Upper lobe of right lung (tissue), 1 donor: ENCODE measurements at places on chromosomes 12 and 14.

GRCh38 chr12:30437616-30438015, 258.1 kb downstream of the IPO8 start:
- DNase-seq, result no peak

DNA sequence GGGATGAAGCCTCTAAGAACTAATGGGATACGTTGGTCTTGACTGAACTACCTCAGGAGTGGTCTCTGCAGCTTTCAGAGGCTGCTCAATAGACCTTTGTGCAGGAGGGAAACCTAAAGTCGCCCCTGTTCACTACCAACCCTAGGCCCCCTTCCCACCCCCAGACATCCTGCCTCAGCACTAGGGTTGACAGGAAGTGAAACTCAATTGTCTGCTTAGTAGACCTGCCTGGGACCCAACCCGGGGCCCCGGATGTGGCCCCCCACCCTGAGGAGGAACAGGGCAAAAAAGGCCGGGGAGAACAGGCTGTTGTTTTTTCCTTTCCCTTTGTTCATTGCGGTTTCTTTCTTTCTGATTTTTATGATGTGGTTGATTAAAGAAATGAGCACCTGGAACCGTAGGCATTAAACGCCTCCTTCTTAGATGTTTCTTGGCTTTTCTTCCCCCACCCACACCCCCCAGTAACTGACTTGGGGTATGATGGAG, 1.6 kb upstream of the DGKA start:
- DNase-seq, result no peak

- DNase-seq, result no peak
Measured at GRCh38 chr12:47267571-47267970, 187.8 kb upstream of the AMIGO2 start.

- no peak for DNase-seq
Measured at GRCh38 chr14:49193332-49194065, 392.7 kb downstream of the RPS29 start.

DNA sequence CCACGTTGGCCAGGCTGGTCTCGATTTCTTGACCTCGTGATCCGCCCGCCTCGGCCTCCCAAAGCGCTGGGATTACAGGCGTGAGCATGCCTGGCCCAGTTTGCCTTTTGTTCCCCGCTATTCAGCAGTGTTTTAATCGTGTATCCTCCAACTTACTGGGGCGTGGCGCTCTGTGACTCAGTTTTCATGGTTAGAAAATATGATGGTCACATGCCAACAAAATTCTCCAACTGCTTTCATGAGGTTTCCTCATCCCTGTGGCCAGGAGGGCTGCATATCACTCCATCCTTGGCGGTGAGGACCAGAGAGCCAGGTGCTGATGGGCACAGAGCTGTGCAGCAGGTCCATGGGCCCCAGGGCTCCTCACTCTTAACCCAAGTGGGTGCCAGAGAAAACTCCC, 33.0 kb upstream of the PRMT8 start:
- no peak for DNase-seq

DNA sequence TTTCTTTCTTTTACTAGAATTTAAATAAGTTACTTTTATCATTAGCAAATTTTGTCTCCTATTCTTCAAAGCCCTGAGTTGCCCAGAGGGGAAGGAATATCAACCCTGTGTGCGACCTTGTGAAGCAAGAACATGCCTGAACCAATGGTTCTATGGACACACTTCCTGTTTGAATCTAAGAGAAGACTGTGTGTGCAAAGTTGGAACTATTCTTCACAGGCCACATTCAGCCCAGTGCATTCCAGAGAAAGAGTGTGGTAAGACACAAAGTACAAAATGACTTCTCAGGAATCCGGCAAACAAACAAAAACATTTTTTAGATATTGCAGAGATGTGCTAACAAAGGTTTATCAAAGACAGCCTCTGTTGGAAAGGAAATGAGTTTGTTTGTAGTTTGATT, 90.8 kb upstream of the PTPRQ start:
- no peak for DNase-seq

DNA sequence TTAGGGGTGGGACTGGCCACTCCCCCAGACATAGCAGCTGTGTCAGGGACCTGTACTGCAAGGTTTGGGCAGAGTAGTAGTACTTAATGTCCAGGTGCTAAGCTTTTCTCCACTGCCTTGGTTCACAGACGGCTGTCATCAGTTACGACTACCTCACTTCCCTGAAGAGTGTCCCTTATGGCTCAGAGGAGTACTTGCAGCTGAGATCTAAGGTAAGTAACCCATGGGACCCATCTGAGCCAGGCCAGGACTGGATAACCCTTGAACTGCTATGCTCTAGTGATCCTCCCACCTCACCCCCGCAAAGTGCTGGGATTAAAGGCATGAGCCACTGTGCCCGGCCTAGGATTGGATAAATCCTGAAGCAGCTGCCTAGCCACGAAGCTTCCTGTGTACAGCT, 22.4 kb downstream of the ADCK1 start:
- DNase-seq, result no peak

- DNase-seq, result peak; percentile 69
Measured at GRCh38 chr14:93903342-93904184, 23.6 kb upstream of the FAM181A start.

- DNase-seq, result no peak
Measured at GRCh38 chr14:91038439-91038838, 22.0 kb downstream of the RPS6KA5 start.

- no peak for DNase-seq
Measured at GRCh38 chr14:24852312-24853060, 197.5 kb downstream of the STXBP6 start.

DNA sequence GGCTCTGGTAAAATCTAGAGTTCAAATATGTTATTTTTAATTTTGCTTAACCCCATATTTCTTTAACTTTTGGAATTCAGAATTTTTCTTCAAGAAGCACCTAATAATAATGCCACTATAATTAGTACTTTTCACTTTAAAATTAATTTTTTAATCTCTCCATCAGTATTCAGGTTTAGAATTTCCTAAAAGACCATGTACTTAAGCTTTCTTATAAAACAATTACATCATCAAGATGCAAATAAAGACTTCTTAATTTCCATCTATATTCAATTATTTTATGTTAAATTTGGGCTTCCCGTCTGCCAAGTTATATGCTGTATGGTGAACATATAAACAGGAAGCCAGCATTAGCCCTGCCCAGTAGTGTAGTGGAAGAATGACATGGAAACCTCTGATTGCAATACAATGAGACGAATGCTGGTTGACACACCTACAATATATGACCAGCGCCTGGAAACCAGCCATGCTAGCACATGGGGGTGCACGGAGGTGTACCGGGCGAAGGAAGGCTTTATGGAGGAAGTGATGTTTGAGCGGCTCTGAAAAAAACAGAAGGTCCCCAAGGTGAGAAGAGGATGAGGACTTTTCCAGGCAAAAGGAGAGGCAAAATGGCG, 82.2 kb downstream of the LLPH start:
- DNase-seq, result no peak

DNA sequence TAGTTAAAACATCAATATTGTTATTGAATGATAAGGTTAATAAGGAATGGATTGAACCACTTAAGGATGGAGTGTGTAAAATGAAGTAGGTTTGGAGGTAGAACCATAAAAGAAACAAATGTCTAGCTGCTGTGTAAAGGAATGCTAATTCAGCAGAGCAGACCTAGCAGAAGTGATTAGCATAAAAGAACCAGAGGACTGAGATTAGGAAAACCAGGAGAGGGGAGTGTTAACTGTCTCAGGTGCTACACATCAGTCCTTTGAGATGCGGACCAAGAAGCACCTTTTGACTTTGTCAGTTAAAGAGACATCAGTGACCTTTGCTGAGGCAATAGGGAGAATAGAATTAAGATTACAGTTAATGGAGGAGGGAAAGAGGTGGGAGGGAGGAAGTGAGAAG, 84.5 kb downstream of the PLEKHA5 start:
- DNase-seq, result no peak

DNA sequence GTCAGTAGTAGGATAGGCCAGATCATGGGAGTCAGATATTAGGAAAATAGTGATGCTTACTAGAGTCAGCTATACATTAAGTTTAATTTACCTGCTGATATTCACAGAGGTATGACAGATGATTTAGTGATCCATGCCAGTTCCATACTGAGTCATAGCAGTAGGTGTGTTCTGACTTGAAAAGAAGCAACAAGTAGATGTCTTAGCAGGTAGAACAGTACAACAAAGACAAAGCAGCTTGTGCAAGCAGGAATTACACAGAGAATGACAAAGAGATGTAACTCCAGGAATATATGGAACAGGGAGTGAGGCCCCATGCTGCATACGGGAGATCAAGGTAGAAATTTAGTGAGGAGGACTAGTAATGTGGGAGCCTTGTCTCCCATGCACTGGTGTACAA, 556.9 kb downstream of the SLC16A7 start:
- no peak for DNase-seq

GRCh38 chr12:71755146-71755892, 656 bp downstream of the RAB21 start:
- peak; percentile 78 for DNase-seq

DNA sequence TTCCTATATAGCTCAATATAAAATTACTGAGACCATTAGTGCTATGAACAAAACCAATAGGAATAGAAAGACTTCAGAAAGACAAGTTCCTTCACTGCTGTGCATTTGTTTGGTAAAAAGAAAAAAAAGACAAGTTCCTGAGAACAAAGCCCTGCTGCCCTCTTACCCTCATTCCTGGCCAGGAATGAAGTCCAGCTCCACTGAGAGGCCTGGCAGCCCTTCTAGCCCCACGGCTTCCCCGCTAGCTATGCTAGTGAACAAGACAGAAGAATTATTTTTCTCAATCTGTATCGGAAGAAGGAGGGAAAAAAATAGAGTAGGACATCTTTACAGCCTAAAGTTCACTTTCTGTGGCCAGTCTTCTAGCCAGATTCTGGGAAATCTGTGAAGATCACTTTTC, 1.6 kb downstream of the MFAP5 start:
- DNase-seq, result no peak

DNA sequence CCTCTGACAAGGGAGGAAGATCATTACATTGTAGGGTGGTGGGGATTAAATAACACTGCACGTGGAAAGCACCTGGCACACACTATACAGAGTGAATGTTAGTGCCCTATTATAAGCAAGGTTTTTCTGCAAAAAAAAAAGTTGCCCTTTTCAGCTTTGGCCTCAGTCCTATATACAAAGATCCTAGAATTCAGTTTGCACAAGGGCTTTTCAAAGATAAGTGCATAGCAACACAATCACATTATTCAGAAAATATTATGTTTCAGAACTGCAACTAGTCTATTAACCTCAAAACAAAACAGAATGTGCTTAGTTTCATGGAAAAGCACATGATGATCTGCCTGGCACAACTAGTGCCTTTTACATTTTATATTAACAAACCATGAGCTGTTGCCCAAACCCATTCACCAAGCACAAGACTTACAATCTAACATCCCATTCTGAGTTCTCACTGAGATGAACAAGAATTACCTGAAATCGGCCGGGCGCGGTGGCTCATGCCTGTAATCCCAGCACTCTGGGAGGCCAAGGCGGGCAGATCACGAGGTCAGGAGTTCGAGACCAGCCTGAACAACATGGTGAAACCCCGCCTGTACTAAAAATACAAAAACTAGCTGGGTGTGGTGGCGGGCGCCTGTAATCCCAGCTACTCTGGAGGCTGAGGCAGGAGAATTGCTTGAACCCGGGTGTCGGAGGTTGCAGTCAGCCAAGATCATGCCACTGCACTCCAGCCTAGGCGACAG, 1.8 kb downstream of the TM7SF3 start:
- peak; percentile 63 for DNase-seq

DNA sequence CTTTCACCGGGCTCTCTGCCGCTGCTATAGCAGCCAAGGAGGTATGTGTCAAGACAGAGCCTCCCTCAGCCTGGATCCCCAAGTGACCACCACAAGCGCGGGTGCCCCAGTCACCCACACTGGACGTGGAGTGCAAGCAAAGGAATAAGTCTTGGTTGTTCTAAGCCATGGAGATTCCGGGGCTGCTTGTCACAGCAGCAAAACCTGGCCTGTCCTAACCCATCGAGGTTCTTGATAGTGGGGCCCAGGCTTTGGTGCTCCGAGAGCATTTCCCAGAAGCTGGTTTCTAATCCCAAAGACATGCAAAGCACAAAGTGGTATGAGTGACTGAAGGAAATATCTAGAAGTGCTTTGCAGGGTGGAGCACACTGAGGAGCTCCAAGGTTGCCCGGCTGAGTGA, 51.3 kb downstream of the SCARB1 start:
- DNase-seq, result no peak

DNA sequence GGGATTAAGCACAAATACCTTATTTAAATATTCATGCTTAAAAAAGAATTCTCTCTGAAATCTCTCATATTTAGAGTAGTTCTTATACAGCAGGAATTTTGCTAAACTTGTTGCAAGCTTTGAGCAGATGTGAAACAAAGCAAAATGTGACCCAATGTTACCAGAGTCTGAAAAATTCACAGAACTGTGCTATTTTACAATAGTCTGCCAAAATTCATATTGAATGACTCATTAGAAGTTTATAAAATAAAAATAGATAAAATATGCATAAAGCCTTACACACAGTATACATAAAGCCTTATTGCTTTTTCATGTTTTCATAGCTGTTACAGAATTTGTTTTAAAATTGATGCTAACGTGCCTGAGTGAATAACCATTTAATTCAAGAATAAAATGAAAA, 17.8 kb upstream of the RHOJ start:
- no peak for DNase-seq

DNA sequence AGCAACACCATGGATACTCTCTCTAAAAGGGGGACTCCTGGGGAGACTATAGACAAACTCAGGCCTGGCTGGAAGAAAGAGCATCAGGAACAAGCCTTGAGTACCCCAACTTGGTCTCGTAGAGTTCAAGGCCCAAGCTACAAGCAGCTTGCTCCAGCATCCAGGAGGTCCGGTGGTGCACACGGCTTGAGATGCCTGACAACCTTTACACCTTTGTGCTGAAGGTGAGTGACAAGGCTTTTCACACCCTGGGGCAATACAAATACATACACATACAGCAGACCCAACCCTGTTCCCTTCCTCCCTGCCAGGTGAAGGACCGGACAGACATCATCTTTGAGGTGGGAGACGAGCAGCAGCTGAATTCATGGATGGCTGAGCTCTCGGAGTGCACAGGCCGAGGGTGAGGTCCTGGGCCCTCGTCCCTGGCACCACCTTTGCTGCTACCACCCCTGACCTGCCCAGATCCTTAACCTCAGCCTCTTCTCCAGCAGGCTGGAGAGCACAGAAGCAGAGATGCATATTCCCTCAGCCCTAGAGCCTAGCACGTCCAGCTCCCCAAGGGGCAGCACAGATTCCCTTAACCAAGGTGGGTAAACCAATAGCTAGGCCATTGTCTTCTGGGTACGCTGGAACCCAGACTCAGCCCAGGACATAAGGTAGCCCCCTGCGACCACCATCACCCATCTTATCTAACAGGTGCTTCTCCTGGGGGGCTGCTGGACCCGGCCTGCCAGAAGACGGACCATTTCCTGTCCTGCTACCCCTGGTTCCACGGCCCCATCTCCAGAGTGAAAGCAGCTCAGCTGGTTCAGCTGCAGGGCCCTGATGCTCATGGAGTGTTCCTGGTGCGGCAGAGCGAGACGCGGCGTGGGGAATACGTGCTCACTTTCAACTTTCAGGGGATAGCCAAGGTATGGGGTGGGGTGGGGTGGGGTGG, 41.2 kb downstream of the SH2B3 start:
- DNase-seq, result no peak

DNA sequence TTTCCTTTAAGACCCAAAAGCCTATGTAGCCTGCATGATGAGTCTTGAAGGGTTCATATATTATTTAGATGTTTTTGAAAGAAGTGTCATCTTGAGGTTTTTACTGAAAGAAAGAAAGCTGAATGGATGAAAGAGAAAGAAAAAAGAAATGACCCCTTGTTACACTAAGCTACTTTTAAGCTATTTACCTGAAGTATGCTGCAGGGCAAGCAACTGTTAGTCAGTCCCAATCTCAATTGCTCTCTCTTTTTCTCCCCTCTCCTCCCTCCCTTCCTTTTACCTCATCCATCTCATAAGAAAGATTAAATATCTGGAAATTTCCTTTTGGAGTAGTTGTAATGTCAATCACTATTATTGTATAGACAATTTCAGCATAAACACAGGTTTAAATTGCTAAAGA, 512.4 kb downstream of the TMTC2 start:
- DNase-seq, result no peak
